Motor neuron (in vitro differentiated cells): ENCODE measurements at places on chromosomes 16 and 17. TPM values are rescaled to one million over a fixed set of nuclear protein-coding genes. Genes with fewer than 3 reads are reported as not detected.

PITPNM3 gene
- total RNA-seq, result 2.9 and 4.0 TPM in 2 replicates

PGP gene
- 9.7 and 10.2 TPM in 2 replicates for total RNA-seq

CCL17 gene
- total RNA-seq, result not detected in 2 replicates

MYCBPAP gene
- total RNA-seq, result 0.71 and 1.0 TPM in 2 replicates

TMEM235 gene
- total RNA-seq, result 0.31 TPM in 1 of 2 replicates, not detected in the other

CACNA1H gene
- 13.8 and 15.4 TPM in 2 replicates for total RNA-seq

TBC1D3G gene
- total RNA-seq, result not detected in 2 replicates

FLII gene
- total RNA-seq, result 129 and 150 TPM in 2 replicates

ENO3 gene
- total RNA-seq, result 9.5 and 10.3 TPM in 2 replicates
